Activated gamma-delta T cell treated with anti-CD3 and anti-CD28 coated beads, Interleukin-2, amount 50 U/mL, for 16 hours (primary cell): ENCODE measurements at places on chromosomes 4 and X.

DNA sequence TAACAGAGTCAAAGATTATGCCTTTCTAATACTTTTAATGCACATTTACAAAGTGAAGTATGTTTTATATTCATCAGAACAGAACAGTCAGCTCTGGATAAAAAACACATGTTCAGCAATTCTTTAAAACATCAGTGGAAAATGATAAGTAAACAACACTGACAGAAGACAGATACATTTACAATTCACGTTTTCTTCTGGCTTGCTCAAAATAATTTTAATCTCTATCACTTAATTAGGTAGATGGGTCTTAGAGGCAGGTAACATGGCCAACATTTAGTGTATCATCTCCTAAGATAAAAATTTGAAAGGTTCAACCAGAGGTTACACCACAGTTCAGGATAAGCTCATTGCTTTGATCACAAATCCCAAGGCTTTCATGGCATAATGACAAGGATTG is 156.8 kb upstream of the MAB21L2 start:
- DNase-seq: no peak

GRCh38 chrX:43968359-43968781 is 4.8 kb downstream of the NDP start:
- DNase-seq: no peak

GRCh38 chrX:47539860-47540259 is 21.1 kb upstream of the ARAF start:
- no peak for DNase-seq

GRCh38 chr4:26806331-26806730 is 54.3 kb upstream of the STIM2 start:
- no peak for DNase-seq

DNA sequence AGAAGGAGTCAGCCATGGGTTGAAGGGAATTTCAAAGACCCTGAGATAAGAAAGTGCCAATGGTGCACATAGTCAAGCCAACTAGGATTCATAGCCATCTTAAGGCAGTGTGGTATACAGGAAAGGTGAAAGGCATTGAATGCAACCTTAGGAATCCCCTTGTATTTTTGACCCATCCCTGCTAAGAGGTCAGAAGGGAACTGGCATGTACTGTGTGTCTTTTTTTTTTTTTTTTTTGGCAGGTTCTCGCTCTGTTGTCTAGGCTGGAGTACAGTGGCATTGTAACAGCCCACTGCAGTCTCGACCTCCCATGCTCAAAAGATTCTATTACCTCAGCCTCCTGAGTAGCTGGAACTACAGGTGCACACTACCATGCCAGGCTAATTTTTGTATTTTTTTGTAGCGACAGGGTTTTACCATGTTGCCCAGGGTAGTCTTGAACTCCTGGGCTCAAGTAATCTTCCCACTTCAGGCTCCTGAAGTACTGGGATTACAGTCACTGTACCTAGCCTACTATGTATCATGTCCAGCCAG is 40.8 kb downstream of the VSIG4 start:
- DNase-seq: no peak

GRCh38 chr4:155921597-155921996 is 18.1 kb downstream of the TDO2 start:
- DNase-seq: no peak

DNA sequence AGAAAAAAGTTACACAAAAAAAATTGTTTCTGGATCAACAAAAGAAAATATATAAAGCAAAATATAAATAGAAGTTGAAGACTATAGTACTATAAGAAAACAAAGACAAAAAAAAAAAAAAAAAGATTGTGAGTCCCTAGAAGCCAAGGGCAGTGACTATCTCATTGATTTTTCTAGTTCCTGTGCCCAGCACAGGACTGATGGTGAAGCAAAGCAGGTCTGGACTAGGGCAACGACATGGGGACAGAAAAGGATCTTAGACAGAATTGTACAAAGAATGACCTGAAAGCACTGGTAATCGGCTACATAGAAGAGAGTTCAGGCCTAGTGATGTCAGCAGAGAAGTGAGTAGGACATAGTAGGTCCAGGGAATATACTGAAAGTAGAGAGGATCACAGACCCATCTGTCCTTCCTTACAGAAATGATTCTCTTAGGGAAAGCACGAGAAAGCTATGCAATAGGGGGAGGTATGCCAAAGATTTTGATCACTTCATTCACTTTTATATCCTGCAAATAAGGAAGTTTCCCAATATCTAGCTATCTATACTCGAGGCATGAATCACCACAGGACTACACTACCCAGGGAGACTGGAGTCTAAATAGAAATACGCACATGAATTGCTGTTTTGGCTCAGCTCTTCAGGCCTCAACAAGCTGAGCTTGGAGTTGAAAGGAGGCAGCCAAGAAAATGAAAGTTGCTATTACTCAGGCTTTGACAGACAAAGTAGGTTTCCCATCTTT is 230.9 kb upstream of the GPC4 start:
- DNase-seq: no peak

GRCh38 chrX:118392716-118393115 is 46.8 kb downstream of the WDR44 start:
- no peak for DNase-seq

DNA sequence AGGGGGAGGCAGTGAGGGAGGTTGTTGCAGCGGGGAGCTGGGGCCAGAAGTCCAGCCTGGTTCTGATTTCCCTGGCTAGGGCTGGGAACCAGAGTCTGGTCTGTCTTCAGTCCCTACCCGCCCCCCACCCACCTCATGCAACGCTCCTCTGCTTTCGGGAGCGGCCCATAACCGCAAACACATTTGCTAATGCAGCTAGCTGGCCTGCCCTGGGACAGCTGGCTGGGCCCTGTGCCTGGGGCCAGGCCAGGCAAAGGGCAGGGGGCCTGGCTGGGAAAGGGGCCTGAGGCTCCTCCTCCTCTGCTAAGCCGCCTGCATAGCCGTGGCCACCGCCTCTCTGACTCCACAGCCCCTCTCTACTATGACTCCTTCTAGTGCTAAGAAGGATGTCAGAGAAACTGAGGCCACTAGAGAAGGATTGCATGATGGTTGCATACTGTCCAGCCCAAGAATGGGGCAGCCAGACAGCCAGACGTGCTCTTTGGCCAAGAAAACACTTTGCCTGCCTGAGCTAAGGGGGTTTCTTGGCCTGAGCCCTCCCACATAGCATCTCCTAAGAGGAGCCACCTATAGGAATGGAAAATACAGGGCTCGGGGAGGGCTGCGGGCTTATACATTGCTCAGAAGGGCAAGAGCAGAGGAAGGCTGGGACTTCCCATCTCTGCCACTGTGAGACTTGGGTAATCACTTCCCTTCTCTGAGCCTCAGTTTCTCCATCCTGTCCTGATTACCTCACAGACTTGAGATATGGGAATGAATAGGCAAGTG is 76.9 kb downstream of the PJA1 start:
- no peak for DNase-seq

- DNase-seq: no peak
Measured at GRCh38 chrX:65451663-65452062, 82.9 kb downstream of the LAS1L start.

DNA sequence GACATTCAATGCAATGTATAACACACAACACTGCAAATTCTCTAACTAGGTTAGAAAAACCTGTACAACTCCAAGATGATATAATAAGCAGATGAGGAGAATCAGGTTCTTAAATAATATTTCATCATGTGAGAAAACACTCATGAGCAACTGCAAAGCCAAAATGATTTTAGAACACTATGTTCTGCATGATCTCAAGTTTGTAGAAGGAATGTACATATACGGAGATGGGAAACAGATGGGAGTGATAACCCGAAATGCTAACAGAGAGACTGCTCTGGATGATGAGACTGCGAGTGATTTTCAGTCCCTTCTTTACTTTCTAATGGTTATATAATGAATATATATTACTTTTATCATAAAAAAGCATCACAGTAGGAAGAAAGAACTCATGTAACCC is 80.9 kb downstream of the PCYT1B start:
- DNase-seq: no peak

- no peak for DNase-seq
Measured at GRCh38 chr4:135227842-135228241, 1026.3 kb upstream of the PABPC4L start.

- DNase-seq: no peak
Measured at GRCh38 chr4:114386637-114387233, 211.9 kb upstream of the UGT8 start.

GRCh38 chrX:105876658-105877057 is 54.3 kb downstream of the NRK start:
- DNase-seq: no peak

DNA sequence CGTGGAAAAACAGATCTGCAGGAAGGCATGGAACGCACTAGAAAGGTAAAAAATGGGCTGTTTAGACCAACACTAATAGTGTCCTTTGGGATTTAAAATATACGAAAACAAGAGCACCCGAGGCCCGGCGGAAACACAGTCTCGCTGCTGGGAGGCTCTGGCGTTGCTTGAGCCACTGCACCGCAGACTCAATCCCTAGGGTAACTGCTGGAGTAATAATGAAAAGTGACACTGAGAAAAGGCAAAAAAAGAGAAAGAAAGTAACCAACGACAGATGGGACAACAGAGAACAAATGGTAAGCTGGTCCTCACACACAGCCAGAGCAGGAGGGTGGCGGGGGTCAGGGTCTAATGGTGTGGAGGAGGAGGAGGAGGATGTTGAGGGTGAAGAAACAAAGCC is 15.4 kb downstream of the IRAK1 start:
- DNase-seq: no peak

GRCh38 chr4:30832639-30833038 is 112.5 kb downstream of the PCDH7 start:
- no peak for DNase-seq

DNA sequence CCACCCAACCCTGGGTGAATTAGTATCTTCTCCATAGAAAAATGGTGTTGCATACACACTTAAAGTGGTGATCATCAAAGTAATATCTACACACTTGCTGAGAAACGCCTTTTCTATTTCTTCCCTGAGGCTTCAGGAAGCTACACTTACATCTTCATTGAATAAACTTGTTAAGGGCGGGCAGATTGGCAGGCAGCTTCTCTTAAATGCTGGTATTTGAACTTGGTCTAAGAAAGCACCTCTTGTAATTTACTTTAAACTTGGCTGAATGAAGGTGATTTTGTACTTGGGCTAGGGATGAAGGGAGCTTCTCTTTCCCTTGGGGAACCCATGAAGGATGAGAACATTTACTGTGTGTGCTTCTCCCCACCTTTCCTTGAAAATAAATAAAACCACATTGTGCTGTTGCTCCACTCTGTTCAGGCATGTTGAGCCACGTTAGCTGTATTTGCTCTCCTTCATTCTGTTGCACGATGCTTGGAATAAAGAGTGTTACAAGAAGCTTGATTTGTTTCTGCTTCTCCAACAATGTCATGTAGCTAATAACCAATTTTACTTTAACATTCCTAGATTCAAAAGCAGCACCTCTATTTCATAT is 430.1 kb downstream of the ANKRD50 start:
- no peak for DNase-seq

- no peak for DNase-seq
Measured at GRCh38 chr4:101418466-101418865, 71.1 kb upstream of the PPP3CA start.

DNA sequence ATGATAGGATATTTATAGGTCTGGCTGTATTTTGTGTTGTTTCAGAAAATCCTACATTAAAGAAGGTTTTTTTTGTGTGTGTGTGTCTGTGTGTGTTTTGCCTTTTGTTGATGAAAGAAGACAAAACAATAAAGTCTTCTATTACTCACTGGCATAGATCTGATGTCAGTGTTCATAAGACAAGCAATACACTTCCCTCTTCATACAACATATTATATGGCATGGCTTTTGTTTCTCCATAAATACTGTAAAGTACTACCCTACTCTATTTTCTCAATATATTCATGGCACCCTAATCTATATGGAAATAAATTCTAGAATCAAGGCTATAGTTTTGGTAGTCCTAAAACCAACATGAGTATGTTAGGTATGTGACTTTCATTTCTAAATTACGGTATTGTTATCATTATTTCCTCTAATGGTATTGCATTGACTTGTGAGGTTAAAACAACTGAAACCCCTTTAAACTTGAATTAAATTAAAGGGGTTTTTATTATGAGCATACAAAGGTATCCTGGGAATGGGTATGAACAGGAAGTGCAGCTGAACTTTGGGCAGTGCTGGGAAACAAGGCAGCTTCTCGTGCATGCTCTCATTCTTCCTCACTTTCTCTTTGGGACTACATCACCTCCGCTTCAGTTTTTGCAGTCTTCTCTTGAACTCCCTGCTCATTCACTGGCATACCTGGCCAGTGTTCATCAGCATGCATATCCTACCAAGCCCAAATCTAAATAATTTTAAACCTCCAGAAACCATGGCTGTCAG is 70.5 kb upstream of the PRSS48 start:
- no peak for DNase-seq

- DNase-seq: no peak
Measured at GRCh38 chrX:100477958-100478357, 67.9 kb upstream of the PCDH19 start.

- DNase-seq: no peak
Measured at GRCh38 chr4:156970501-156971164, 966 bp downstream of the PDGFC start.

DNA sequence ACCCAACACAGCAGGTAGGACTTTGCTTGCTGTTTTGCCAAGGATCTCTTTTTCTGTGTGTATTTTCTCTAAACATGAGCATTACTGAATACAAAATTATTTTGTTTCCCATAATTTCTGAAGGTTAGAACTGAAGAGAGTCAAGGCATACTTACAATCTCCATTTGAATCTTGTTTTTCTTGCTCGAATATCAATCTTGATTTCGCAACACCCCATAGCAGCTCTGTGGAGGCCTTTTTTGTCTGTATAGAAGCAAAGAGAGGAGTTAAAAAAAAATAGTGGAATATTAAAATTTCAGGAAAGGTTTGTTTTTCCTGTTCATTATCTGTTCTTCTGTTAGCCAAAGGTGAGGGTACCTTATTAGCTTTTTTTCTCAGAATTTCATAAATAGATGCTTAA is 92.9 kb downstream of the TNIP2 start:
- DNase-seq: no peak

GRCh38 chr4:76435528-76436319 is 695 bp downstream of the SHROOM3 start:
- DNase-seq: no peak

GRCh38 chrX:153778684-153779101 is 2.1 kb upstream of the SRPK3 start:
- DNase-seq: no peak

DNA sequence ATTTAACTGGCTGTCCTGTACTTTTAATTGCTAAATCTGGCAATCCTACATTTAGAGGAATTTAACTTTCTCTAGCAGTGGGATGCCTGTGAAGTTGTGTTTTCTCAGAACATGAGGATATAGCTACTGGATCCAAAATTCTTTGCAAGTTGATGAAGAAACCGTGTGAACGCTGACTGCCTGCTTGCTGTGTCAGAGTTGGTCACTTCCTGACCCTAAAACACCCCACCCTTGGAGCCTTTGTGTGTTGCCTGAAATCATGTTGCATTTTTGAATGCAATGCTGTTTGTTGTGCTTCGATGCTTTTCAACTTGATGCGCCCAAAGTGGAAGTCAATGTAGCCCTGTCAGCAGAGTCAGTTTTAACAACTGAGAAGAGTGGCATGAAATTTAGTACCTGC is 211.2 kb downstream of the ANK2 start:
- no peak for DNase-seq

GRCh38 chrX:22383988-22384387 is 111.3 kb downstream of the CBLL2 start:
- no peak for DNase-seq
